Bronchus fibroblast of lung (primary cell): ENCODE measurements at places on chromosomes 6 and 20. TPM values are rescaled to one million over a fixed set of nuclear protein-coding genes. Genes with fewer than 3 reads are reported as not detected.

The MUC21 gene
- total RNA-seq: not detected in 2 replicates

The EEF1E1 gene
- total RNA-seq: 55.6 and 56.5 TPM in 2 replicates

The LY6G6C gene
- not detected in 2 replicates for total RNA-seq

The C6orf163 gene
- 0.34 and 0.74 TPM in 2 replicates for total RNA-seq

The DDO gene
- 0.17 and 0.74 TPM in 2 replicates for total RNA-seq

The ZSCAN16 gene
- 1.7 and 1.8 TPM in 2 replicates for total RNA-seq

The PGBD1 gene
- total RNA-seq: 5.9 and 7.1 TPM in 2 replicates

The SERPINB6 gene
- total RNA-seq: 136 and 168 TPM in 2 replicates

The C6orf58 gene
- not detected in 2 replicates for total RNA-seq

The CENPW gene
- 18.7 and 23.5 TPM in 2 replicates for total RNA-seq

The SCUBE3 gene
- total RNA-seq: 0.17 and 0.30 TPM in 2 replicates

The GABRR1 gene
- total RNA-seq: not detected in 2 replicates

The SERINC3 gene
- total RNA-seq: 77.3 and 87.3 TPM in 2 replicates

The HLA-DQA1 gene
- not detected in 2 replicates for total RNA-seq
